Activated CD4-positive, alpha-beta T cell treated with anti-CD3 and anti-CD28 coated beads, Interleukin-2, amount 50 U/mL, for 1 hour (primary cell): ENCODE measurements at places on chromosomes 7 and 10.

DNA sequence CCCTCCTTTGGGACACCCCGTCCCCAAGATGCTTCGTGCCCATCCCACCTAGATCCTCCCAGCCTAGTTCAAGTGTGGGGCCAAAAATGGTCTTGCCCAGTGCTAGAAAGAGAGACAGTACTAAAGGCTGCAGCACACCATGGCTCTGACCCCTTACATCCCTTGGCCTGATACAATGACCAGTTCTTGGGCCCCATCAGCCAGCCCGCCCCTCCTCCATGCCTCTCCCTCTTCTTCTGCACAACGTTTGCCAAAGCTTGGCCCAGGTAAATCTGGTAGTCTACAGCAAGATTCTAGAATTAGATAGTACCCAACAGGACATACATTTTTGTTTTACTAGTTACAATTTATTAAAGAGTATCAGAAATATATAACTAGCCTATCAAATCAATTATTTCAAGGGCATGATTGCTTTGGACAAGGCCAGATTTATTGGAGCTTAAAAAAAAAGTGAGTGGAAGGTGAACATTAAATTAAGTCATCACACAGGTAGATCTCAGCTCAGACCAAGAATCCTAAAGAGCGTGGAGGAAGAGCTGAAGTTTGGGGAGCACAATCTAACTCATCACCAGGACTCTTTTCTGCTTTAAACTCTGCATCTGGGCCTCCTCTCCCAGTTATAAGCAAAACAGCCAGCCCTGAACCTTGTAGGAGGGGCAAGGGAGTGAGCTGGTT, 69.8 kb downstream of the ZMIZ1 start:
- DNase-seq = no peak

- DNase-seq = no peak
Observed at GRCh38 chr10:125871338-125871737, 9.8 kb downstream of the DHX32 start.

GRCh38 chr7:141043616-141044015, 28.9 kb upstream of the MRPS33 start:
- no peak for DNase-seq

GRCh38 chr7:35370687-35371086, 116.8 kb upstream of the TBX20 start:
- DNase-seq = no peak

DNA sequence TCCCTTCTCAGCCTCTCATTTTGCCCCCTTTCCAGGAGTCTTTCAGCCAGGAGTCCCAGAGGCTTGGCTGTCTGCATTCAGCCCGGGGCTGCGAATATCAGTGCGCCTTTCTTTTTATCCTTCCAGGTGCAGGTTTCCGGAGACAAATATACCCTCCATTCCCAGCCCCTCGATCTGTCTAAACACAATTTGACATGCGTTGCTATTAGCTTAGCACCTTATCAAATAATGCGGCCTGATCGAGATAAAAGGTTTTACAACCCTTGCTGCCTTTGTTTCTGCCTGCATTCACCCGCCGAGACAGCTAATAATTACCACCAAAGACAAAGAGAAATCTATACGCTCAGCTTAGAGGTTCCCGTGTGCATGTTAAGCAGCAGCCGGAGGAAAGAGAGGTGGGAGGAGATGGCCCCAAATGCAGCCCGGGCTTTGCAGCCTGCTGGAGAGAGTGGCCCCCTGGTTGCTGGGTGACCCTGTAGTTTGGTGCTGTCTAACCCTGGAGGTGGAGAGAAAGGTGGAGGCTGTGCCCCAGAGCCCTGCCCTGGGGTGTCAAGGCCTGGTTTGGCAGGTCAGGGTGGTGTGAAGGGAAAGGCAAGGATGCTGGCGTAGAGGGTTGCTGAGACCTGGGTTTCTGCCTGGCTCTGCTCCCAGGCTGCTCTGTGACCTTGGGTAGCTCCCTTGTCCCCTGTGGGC, 185.3 kb downstream of the RPS24 start:
- DNase-seq = no peak

- no peak for DNase-seq
Observed at GRCh38 chr10:78875331-78875877, 193.4 kb upstream of the ZMIZ1 start.

GRCh38 chr7:158947627-158948026, 91.3 kb downstream of the DYNC2I1 start:
- DNase-seq = no peak

- no peak for DNase-seq
Observed at GRCh38 chr10:43121444-43121843, 16.8 kb upstream of the CSGALNACT2 start.

- DNase-seq = no peak
Observed at GRCh38 chr10:70889291-70889690, 926 bp upstream of the PCBD1 start.

- no peak for DNase-seq
Observed at GRCh38 chr10:17712717-17713471, 39.1 kb upstream of the TMEM236 start.

DNA sequence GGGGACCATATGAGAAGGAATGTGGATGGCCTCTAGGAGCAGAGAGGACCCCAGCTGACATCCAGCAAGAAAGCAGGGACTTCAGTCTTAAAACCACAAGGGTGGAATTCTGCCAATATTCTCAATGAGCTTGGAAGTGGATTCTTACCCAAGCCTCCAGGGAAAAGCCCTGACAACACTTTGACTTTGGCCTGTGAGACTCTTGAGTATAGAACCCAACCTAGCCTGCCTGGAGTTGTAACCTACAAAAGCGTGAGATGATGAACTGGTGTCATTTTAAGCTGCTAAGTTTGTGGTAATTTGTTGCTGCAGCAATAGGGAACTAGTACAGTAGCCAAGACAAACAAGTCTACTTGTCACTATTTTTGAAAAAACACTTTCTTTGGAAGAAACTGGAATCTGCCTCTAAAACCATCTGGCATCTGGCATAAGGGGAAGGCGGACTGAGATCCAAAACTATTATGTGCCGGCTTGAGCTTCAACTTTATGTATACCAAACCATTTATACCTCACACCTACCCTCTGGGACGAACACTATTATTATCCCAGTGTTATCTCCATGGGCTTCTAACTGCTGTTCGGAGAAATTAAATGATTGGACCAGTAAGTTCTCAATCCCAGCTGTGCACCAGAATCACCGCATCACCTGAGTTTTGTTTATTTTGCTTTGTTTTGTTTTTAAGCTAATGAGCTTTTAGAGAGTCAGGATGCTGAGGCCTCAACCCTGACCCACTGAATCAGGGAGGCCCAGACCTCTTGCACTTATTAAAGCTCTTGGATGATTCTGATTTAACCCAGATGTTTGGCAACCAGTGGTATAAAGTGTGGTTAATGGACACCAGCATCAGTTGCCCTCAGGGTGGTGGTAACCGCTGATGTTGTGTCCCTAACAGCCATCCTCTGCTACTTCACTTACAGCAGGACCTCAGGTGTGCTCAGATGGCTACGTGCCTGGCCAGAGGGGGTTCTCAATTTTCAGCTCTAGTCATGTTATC, 83.0 kb downstream of the C1GALT1 start:
- no peak for DNase-seq

- DNase-seq = no peak
Observed at GRCh38 chr10:127161482-127161881, 34.9 kb downstream of the INSYN2A start.

DNA sequence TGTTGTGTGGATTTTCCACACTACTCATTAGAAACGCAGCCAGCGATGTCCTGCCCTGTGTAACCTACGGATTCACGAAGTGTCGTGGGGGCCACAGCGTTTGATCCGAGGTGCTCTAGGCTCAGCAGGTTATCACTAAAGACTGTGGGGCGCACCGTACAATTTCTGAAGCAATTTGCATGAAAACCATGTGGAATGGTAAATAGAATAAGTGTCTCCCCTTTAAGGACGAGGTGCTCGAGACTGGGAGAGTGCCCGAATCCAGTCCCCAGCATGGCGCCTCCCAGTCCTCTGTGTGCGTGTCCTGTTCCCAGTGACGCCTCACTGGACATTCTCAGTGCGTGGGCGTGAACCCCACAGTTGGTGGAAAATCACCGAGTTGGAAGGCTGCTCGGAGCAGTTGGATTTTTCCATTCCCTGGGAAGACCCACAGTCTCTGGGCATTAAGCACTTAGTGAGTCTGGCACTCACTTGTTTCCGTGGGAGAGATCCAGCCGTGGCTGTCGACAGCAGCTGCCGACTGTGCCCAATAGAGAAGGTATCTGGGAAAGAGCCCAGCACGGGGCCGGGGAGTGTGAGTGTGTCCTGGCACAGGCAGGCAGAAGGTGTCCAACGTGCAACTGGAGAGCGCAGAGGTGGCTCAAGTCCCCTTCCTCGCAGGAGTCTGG, 37.0 kb downstream of the PFKP start:
- no peak for DNase-seq

GRCh38 chr7:25543798-25544197, 315.5 kb upstream of the NPVF start:
- DNase-seq = no peak

GRCh38 chr10:51421853-51422252, 277.5 kb downstream of the CSTF2T start:
- no peak for DNase-seq

GRCh38 chr7:95276114-95276513, 48.2 kb downstream of the PON1 start:
- no peak for DNase-seq

- DNase-seq = no peak
Observed at GRCh38 chr7:33940503-33940902, 35.2 kb downstream of the BMPER start.

DNA sequence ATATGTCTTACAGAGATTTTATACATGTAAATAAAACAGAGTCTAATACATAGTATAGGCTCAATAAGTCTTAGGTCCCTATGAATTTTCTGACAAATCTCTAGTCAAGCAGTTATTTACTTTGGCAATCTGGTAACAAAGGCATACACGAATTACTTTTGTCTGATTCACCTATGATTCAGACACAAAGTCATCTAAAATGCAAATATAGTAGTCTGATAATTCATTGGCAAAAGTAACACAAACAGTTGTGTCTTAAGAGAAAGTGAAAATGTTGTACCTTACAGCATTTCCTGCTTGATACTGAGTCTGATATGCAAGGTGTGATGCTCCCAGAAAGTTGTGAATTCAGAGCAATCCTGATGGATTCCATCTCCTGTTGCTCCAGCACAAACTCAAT, 209.4 kb upstream of the PRSS1 start:
- DNase-seq = no peak
